ENCODE measurements at places on chromosomes 7 and 10. TPM values are rescaled to one million over a fixed set of nuclear protein-coding genes. Genes with fewer than 3 reads are reported as not detected.

The MOGAT3 gene
- not detected for polyA plus RNA-seq

DNA sequence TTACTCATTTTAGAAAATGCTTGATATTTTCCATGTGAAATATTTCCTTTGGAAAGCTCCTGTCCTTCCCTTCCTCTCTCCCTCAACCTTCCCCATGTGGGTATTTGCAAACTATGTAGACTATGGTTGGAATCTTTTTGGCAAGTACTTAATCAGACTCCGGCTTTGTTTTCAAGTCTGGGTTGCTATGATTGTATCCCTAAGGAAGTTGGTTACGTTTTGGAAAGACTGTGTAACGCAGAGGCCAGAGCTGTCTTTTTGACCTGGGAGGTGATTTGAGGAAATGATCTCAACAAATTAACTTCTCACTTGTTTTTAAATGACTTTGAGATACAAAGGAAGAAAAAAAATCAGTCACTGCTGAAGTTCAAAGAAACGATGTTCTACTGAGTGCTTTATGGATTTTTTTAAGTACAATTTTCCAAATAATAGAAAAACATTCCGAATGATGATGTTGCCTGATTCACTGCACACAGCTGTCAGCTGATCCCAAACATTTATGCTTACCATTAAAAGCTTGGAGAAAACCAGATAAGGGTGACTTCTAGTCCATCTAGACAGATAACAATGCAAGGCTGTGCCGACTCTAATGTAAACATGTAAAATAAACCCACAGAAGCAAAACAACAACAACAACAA lies 145.5 kb upstream of the CELF2 start:
- DNase-seq = no peak

- no peak for DNase-seq
Measured at GRCh38 chr10:11237571-11237970, 219.9 kb downstream of the CELF2 start.

GRCh38 chr10:73968098-73968521 lies 29.8 kb upstream of the VCL start:
- no peak for DNase-seq

All from keratinocyte (primary cell).